ENCODE measurements at places on chromosomes 5 and 9.

- DNase-seq, result no peak
Observed at GRCh38 chr5:111134864-111135263, 42.7 kb downstream of the WDR36 start.

DNA sequence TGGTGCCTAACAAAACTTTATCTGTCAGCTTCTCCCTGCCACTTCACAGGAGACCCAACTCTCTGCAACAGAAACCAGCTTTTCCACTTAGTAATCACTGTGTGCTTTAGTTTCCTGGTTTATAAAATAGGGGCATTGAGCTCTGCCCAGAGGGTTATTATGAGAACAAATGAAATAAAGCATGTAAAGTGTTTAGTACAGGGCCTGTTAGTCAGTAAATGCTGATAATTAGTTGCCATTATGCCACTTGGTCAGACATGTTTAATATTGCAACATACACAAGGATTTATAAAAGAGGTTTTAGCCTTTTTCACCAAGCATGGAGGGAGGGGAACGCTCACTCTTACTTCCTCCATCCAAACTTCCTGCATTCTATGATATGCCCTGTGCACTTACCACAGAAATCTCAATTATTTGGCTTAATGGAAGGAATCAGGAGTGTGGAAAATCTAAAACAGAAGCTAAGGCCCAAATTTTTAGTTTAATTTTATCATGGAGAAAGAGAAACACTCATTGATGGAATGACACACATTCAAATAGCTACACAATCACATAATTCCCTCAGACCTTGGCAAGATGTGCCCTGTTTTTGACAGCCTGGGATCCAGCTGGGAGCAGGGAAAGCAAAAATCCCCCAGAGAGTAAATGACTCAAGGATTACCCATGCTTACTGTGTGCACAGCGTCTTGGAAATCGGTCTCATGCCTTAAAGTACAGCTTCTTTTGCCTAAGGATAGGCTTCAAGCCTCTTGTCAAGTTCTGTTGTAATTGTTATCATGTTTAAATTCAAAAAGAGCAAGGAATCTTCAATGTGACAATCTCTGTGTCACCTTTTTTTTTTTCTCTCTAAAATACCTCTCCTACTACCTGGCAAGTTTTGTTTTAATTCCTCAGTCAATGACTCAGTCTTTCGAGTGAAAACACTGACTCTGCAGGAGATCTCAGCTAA, 34.0 kb downstream of the ZNF474 start:
- no peak for DNase-seq

DNA sequence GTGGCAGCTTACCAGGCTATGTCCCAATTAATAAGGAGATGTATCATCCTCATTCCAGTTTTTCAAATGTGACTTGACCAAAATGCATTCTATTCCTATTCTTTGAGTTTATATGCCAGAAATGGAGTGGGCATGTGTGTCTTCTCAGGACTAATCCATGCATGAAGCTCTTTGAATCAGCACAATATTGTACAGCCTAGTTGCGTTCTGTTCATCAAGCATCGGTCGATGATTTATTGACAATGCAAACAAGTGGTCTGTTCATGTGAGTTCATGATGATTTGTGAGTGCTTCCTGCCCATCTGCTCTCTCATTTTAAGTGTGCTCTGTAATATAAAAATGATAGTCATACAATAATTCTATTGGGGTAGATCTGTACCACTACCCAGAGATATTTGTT, 48.3 kb downstream of the PALM2AKAP2 start:
- no peak for DNase-seq

DNA sequence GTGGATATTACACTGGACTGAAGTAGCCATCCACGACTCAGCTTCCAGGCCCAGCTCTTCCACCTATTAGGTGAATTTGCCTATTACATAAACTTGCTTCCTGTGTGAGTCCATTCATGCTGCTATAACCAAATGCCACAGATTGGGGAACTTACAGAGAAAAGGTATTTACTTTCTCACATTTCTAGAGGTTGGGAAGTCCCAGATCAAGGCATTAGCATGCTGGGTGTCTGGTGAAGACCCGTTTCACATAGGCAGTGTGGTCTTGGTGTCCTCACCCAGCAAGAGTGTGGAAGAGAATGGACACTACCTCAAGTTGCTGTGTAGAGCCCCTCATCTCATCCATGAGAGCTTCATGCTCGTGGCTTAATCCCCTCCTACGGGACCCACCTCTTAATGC, 282.6 kb downstream of the IRX1 start:
- DNase-seq, result no peak

- no peak for DNase-seq
Observed at GRCh38 chr5:36596756-36597155, 9.7 kb upstream of the SLC1A3 start.
